ENCODE measurements at places on chromosomes 4 and X. TPM values are rescaled to one million over a fixed set of nuclear protein-coding genes. Genes with fewer than 3 reads are reported as not detected.

GRCh38 chrX:28126886-28127285 is 145.6 kb upstream of the DCAF8L1 start:
- no peak for DNase-seq

DNA sequence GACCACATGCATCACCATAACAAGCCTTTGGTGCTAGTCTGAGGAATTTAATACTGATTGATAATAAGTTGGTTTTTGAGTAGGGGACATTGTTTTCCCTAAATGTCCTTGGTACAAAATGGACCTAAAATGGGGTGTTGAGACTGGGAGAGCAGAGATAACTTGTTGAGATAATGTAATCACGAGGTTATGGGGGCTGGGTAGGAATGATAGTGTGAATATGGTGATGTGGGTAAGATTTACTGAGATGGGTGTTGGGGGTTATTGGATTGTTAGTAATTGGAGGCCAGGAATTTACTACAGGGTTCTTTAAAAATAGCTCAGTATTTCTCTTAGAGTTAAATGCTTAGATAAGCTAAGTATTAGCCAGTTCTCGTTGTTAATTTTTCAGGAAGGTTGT is 3.9 kb downstream of the BMP2K start:
- DNase-seq, result no peak

DNA sequence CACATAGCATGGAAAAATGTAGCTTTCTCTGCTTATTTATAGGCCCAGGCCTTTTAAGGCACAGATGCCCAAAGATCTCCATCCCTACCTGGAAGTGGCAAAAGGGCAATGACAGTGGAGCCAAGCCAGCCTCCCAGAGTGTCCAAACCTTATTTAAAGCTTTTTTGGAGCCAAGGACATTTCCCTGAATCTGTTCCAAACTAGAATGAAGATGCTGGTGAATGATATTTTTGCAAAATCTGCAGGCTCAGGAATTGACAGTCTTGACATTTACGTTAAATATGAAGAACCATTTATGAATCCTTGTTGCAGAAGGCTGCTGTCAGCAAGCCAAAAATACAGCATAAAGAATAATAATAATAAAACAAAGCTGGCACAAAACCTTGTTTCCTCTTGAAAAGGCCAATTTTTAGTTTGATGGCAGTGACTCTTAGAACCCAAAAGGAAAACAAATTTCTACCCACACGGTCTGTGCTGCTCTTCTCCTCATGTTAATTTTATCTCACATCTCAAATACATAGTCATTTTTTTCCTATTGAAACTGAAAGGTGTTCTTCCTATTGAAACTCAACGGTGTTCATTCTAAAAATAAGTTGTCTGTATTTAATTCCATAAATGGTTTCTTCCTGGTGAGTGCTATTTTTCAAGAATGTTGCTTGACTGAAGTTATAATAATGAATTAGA is 206.3 kb upstream of the TBL1X start:
- no peak for DNase-seq

GRCh38 chrX:45722471-45722870 is 521.8 kb upstream of the DIPK2B start:
- no peak for DNase-seq

- DNase-seq, result no peak
Observed at GRCh38 chr4:10034136-10034535, 12.8 kb upstream of the SLC2A9 start.

DNA sequence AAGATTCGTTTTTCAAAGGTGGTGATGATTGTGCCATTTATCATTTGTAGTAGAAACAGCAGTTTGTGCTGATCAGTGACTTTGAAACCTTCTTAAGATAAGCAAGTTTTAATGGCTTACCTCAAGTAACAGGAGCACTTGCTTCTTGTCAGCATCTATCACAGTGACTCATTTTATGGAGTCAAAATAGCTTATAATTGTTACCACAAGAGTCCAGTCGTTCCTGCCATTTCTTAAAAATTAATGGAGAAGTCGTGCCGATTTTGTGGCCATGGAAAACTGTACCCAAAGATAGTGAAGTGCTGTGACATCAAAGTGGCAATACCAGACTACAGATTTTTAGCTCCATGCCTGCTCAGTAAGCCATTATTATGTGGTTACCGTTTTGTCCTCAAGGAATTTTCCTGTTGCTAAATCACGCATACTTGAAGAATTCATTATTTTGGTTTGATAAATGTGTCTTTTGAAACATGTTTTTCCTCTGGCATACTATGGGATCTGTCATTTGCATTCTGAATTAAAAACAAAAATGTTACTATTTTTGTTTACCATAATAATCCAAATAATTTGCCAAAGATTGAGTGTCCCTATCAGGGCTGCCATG is 129.9 kb downstream of the CBR4 start:
- DNase-seq, result peak; percentile 63

DNA sequence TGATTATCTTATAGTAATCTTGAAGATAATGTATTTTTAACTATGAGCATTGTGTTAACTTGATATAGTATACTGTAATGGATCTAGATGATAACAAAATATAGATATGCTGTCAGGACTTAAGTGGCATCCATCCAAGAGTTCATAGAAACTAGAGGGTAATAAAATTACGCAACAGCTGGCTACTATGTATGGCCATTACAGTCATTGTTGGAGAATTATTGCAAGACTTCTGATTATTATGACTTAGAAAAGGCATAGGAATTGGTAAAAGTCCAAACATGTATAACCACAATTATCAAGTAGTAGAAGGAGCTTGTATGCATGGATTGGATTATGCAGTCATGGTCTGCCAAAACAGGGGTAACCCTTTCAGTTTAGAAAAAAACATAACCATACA is 9.5 kb downstream of the OGT start:
- DNase-seq, result no peak

- no peak for DNase-seq
Observed at GRCh38 chr4:7938609-7939376, 868 bp downstream of the AFAP1 start.

DNA sequence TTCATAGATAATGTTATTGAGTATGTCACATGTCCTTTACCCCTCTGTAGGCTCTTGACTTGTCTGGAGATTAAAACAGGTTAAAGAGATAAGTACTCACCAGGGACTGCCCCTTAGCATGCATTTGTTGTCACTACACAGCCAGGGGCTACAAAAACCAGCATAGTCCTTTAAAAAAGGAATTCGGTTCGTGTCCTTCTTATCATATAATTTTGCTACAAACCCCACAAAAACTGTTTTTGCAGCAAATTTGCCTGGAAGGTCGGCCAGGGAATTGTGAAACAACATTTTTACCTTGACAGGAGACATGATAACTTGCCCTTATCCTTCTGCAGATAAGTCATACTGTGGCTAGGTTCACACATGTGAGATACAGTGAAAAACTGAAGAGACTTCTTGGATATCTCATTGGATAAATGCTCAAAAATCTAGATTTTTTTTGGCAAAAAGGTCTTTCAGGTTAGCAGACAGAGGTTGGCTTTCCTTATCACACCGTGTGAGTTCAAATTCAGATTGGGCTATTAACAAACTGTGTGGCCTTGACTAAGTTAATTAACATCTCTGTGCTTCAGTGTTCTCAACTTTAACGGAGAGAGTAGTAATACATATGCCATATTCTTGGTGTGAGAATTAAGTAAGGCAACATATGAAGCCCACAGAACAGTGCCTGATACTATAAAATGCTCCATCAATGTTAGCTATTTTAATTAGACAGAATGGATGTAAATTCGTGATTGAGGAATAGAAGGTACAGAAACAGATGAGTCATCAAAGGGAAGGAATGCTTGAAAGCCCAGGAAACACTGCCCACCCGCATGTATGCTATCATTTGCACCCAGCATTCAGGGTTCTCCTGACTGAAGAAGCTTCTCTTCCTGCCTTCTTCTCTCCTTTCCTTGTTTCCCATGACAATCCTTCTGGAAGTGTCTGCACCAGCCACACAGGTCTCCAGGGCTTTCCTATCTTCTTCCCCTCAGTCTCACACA is 30.0 kb downstream of the FAM9C start:
- DNase-seq, result no peak

DNA sequence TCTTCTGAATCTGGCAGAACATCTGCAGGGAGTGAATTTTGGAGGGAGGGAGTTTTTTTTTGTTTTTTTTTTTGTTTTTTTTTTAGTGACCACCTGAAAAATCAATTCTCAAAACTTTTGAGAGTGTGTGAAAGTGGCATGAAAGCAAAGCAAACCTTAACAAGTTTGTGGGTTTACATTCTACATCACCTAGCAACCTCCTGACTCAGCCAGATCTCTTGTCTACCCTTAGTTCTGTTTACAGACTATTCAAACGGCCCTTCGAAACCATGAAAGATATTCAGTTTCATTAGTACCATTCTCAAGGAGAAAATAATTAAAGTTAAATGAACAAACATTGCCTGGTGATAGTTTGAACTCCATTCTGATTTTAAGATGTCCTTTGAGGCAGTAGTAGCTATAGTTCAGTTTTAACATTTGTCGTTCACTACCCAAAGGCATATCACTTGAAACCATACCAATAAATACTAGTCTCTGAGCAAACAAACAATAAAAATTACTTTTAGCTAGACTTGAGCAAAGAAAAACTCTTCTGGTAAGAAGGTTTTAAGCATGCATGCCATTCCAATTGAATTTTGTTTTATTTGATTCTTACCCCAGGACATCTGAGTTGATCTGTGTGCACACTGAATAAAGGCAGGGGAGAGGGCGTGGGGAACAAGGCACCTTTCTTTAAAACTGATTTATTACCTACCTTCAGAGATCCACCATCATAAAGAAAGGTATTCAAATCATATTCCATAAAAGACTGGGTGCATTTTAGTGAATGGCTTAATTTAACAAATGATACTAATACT is 137.7 kb downstream of the ARX start:
- DNase-seq, result peak; percentile 31

GRCh38 chrX:6986915-6987314 is 160.6 kb upstream of the STS start:
- DNase-seq, result no peak

GRCh38 chr4:33883111-33883510 is 2361.2 kb downstream of the ARAP2 start:
- DNase-seq, result no peak

Gene SHOX
- 0.08 TPM for total RNA-seq

Gene MAP9
- total RNA-seq, result 9.9 TPM

Gene MAD2L1
- total RNA-seq, result 115 TPM

Gene PRDM5
- 11.7 TPM for total RNA-seq
